ENCODE measurements at places on chromosomes 7 and 10.

DNA sequence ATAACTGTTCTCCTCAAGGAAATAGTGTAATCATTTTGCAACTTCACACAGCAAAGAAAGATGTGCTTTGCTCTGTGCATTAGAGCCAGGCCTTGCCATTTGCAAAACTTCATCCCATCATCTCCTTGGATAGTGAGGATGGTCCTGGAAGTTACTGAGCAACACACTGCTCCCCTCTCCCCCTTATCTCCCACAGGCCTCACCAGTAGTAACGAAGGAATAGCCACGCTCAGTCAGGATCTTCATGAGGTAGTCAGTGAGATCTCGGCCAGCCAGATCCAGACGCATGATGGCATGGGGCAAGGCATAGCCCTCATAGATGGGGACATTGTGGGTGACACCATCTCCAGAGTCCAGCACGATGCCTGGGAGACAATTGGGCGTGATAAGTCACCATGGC is 11.5 kb downstream of the ACTA2 start:
- DNase-seq = no peak

DNA sequence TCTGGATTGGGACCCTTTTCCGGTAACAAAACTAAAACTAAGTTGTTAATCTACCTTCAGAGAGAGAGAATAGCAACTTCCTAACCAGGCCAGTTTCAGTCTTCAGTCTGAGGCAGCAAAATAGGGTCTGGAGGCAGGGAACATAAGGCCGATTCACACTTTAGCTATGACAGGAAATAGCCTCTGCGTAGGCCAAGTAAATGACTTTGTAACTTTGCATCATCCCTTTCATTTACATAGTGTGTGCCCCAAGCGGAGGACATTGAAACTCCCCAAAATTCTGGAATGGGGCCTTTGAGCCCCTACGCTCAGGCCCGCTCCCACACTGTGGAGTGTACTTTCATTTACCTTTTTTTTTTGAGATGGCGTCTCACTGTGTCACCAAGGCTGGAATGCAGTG is 1.7 kb upstream of the UPP1 start:
- no peak for DNase-seq

DNA sequence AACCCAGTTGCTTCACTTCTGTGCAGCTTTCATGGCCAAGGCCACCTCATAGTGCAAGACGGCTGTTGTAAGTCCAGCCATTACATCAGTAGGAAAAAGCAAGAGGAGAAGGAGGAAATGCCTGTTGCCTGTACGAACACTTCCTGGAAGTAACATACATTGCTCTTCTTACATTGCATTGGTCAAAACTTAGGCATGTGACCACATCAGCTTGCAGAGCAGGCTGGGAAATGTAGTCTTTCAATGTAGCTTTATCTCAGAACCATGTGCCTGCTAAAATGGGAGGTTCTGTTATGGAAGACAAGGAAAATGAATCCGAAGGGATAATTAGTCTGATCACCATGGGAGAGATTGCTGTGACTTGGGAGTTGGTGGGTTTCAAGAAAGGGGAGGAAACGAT is 4.3 kb downstream of the SLC29A3 start:
- no peak for DNase-seq

GRCh38 chr10:77638321-77639101 is 903 bp upstream of the KCNMA1 start:
- DNase-seq = no peak

GRCh38 chr7:138814816-138815332 is 16.9 kb upstream of the ATP6V0A4 start:
- no peak for DNase-seq

DNA sequence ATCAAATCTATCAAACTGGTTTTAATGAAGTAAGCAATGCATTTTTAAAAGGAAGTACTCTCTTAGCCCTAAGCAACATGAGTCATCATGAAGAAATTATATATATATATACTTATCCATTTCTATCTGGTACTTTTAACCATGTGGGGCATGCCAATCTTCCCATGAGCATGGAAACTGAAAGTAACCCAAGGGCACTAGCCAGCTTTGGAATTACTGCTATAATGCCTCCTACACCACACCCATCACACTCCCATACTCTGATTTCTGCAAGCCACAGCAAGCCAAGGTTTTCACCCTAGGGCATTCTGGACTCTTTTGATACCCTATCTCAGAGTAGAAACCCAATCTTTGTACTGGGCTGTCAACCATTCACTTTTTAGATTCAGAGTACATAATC is 204.6 kb downstream of the IMMP2L start:
- DNase-seq = no peak

- DNase-seq = no peak
These were observed 131.9 kb downstream of the KCNMA1 start for GRCh38 chr10:77505431-77506334.

- DNase-seq = no peak
These were observed 6.9 kb upstream of the GPR85 start for GRCh38 chr7:113093561-113093960.

Data from GM12892 (cell line).